ENCODE measurements at places on chromosomes 2 and 18.
A peak's percentile ranks its signal among the peaks of the same experiment; 100 is the strongest.

DNA sequence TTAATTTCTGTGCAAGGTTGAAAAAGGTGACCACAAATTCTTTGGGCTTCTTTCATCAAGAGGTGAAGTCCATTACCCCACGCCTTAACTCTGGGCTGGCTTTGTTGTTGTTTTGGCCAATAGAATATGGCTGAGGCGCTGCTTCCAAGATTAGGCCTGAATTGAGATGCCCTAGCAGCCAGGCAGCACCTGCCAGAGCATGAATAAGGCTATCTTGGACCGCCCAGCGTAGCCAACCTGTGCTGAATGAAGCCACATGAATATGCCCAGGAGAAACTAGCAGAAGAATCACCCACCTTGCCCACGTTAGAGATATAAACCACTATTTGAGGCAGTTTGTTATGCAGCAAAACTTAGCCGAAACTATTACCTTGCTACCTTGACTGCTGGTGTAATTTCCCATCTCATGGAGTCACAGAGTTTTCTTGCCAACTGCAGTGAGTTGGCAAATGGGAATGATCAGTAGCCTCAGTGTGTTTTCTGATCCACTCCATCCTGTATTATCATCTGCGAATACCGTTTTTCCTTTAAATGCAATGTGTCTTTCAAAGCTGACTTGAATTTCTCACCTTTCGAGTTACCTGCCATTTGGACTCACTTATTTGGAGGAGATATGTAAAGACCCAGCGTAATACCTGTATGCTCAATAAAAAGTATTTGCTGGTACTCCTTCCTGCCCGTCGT is 679 bp downstream of the TSGA10 start:
- no peak for DNase-seq

DNA sequence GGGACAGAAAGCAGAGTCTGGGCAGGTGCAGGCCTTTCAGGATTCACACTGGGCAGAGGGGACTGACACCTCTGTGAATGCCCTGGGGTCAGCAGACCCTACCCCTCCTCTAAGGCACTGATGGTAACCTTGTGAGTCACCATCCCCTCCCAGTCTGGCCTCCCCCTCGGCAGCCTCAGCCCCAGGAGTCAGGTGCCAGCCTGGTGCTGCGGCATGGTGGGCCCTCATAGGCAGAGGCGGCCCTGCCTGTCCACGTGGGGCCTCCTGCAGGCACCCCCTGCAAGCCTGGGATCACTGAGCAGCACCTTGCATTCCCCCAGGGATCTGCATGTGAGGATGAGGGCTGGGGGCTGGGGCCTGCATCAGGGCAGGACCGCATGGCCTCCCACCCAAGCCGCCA is 4.8 kb upstream of the GPR17 start:
- no peak for DNase-seq

- peak; percentile 24 for DNase-seq
These were observed 16.9 kb downstream of the C2orf74 start for GRCh38 chr2:61178603-61179545.

DNA sequence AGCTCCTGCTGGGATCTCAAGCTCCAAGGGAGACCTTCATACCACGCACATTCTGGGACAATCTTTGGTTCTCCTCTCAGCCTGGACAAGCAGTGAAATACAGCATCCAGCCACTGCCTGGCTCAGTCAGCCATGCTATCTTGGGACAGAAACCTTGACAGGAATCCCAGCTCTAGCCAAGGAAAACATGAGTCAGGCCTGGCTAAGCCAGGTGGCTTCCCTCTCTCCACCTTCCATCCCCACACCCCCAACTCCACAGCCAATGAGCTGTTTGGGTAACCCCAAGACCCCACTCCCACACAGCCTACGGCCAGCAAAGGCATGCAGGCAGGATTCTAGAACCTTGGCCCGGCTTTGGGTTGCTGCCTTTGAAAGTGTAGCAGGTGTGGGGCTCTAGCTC is 64.9 kb downstream of the MCFD2 start:
- peak; percentile 32 for DNase-seq

DNA sequence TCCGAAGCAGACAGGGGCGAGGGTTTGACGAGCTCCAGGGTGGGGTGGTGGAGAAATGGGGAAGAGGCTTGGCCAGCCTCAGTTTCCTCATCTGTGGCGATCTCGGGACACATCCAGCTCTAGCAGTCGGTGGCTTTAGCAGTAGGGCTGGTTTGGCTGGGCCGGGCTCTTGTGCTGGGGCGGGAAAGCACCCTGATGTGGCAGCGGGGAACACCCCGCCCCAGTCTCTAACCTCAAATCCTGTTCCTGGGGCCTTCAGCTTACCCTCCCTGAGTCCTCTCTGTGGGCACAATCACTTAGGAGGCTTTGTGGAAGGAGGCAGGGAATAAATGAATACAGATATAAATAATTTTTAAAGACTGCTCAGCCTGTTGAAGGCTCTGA is 26.5 kb upstream of the MCFD2 start:
- DNase-seq: no peak

- DNase-seq: peak; percentile 74
These were observed 34.5 kb upstream of the RAB31 start for GRCh38 chr18:9673296-9674251.

- DNase-seq: peak; percentile 91
These were observed at the start of gene SLC35F5 for GRCh38 chr2:113756355-113757137. SLC35F5 (minus strand) TSS chr2:113756642; CDS start chr2:113756409, 233 bp downstream.

- DNase-seq: no peak
These were observed 278.7 kb downstream of the EN1 start for GRCh38 chr2:118568700-118569099.

DNA sequence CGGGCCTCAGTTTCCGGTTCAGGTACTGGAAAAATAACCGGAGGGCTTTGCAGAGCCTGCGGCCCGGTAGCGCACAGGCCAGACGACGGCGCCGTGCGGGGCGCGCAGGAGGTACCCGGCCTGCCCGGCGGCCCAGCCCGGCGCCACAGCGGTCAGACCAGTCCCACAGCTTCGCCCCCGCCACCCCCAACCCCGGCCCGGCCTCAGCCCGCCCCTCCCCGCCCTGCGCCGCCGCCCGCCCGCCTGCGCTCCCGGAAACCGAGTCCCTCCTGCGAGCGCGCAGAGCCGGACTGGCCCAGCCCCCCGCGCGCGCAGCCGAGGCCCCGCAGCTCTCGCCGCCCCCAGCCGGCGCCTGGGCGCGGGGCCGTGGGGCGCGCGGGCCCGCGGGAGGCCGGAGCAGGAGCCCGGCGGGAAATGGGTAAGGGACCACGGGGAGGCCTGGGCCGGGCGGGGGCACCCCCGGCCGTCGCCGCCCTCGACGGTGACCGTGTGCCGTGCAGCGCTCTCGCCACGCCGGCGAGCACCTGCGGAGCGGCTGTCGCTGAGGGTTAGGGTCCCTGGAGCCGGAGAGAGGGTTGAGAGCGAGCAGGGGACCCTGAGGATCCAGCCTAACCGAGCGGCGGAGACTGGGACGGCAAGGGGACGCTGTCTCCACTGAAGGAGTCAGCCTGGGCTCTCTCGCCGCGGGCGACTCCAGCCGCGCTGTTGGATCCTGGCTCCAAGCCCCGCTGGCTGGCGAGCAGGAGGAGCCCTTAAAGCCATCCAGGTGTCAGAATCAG is 16.5 kb upstream of the PSD4 start:
- no peak for DNase-seq

DNA sequence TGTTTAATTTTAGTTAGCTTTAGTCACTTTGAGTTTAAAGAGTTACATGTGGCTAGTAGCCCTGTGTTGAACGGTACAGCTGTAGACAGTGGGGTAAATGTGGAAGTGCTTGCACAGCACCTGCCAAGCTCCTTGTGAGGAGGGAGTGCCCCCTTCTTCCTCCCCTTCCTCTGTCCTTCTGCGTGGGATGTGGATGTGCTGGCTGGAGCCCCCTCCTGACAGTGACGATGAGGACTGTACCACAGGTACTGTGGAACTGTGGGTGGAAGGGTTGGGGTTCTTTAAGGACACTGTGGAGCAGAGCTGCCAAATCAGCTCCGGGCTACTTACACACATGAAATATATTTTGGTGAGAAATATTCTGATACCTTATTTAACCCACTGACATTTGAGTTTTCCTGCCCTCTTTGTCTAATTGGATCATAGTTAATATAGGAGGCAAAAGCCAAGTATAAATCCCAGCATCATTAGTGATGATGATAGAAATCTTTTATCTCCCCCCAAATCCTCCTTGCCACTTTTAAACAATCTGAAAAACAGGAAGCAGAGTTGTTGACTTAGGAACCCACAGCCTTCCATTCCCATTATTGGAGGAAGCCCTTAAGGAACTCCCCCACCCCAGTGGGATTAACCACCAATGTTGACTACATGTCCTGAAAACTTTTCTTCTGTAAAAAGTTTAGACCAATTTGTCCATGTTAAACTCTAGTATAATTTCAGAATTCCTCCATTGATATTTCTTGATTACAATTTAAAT is 181.3 kb downstream of the PTPRM start:
- no peak for DNase-seq

DNA sequence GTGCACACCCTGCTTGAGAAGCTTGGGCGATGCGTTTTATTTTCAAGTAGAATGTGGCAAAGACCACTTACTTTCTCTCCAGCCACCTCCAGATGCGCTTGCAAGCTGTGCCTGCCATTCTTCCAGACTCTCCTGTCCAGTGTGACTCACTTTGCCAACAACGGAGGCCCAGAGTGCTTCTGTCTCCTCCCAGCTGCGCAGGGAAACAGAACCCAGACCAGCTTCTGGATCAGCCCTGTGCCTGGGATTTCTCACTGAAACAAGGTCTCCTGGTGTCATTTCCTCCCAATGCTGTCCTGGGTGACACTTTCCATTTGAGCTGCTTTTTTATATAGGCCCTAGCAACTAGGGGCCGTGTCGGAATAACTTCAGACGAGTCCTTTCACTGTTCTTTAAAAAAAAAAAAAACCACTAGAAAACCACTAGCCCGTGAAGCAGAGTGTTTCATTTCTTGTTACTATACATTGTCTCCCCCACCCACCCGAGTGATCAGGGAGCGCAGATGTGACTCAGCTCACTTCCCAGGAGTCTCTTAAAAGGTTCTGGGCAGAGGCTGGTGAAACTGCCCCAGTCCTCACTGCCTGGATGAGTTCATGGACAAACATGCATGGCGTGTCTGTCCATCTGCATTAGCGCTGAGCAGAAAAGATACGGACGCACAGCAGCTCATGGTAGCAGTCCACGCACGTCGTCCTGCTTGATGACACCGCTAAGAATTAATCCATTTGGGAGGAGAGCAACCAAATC is 25.3 kb upstream of the RPL31 start:
- no peak for DNase-seq
